ENCODE measurements at places on chromosomes 2 and 18. TPM values are rescaled to one million over a fixed set of nuclear protein-coding genes. Genes with fewer than 3 reads are reported as not detected.

The SOCS6 gene
- total RNA-seq: 1.3 TPM

The FAM124B gene
- total RNA-seq: 1.2 TPM

DNA sequence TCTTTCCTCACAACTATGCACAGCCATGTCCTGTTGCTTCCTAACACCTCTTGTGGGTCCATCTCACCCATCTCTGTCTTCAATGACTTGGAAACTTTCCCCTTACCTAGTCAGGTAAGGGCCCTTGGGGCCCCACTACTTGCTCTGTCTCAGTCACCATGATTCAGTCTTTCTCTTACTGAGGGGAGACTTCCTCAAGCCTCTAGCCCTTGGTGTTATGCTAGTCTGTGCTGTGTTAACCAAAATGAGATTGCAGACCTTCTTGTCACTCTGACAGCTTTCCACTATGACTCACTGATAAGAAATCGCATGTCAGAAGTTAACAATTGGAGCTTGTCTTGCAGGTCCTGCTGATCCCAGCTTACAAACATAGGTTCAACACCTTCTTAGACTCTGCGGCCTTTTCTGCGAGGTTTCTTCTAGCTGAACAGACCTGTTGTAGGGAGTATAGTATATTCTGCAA lies 65.3 kb downstream of the WDR75 start:
- H3K4me3 ChIP-seq: no peak overlapping the region
- H3K27ac ChIP-seq: no peak overlapping the region
- H3K36me3 ChIP-seq: no peaks in the 10 kb centered on the region
- DNase-seq: no peak

GRCh38 chr2:15776629-15776919 lies 163.8 kb upstream of the MYCN start:
- DNase-seq: no peak
- H3K4me1 ChIP-seq: no peaks in the 10 kb centered on the region
- peaks cover 14% of the 10 kb centered on the region for H3K27me3 ChIP-seq
- no peak overlapping the region for H3K27ac ChIP-seq
- no peaks in the 10 kb centered on the region for H3K36me3 ChIP-seq
- no peak overlapping the region for H3K4me3 ChIP-seq

GRCh38 chr2:208807756-208808155 lies 401.2 kb downstream of the PTH2R start:
- no peaks in the 10 kb centered on the region for H3K36me3 ChIP-seq
- H3K27ac ChIP-seq: no peak overlapping the region
- no peak overlapping the region for H3K4me3 ChIP-seq
- H3K27me3 ChIP-seq: no peaks in the 10 kb centered on the region

The DTNB gene
- 45.7 TPM for total RNA-seq

The RABL2A gene
- 28.5 TPM for total RNA-seq

The LINC00305 gene
- not detected for total RNA-seq

GRCh38 chr2:62794791-62795190 lies 89.3 kb downstream of the EHBP1 start:
- H3K36me3 ChIP-seq: no peaks in the 10 kb centered on the region
- H3K4me1 ChIP-seq: no peaks in the 10 kb centered on the region
- no peak for DNase-seq
- H3K27me3 ChIP-seq: no peaks in the 10 kb centered on the region

The LPIN1 gene
- 77.3 TPM for total RNA-seq

DNA sequence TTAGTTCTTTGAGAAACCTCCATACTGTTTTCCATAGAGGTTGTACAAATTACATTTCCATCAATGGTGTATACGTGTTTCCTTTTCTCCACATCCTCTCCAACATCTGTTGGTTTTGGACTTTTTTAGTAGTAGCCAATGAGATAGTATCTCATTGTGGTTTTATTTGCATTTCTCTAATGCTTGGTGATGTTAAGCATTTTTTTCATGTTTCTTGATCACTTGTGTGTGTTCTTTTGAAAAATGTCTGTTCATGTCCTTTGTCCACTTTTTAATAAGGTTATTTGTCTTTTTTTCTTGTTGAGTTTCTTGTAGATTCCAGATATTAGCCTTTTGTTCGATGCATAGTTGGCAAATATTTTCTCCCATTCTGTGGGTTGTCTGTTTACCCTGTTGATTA lies 392.3 kb upstream of the ZEB2 start:
- H3K36me3 ChIP-seq: no peaks in the 10 kb centered on the region
- no peak overlapping the region for H3K4me3 ChIP-seq
- no peaks in the 10 kb centered on the region for H3K4me1 ChIP-seq
- no peaks in the 10 kb centered on the region for H3K27me3 ChIP-seq
- no peak for DNase-seq
- no peak overlapping the region for H3K27ac ChIP-seq

- no peaks in the 10 kb centered on the region for H3K36me3 ChIP-seq
- H3K4me3 ChIP-seq: no peak overlapping the region
- H3K4me1 ChIP-seq: no peaks in the 10 kb centered on the region
- H3K27ac ChIP-seq: no peak overlapping the region
Measured at GRCh38 chr2:67346718-67347407, 50.3 kb upstream of the ETAA1 start.

DNA sequence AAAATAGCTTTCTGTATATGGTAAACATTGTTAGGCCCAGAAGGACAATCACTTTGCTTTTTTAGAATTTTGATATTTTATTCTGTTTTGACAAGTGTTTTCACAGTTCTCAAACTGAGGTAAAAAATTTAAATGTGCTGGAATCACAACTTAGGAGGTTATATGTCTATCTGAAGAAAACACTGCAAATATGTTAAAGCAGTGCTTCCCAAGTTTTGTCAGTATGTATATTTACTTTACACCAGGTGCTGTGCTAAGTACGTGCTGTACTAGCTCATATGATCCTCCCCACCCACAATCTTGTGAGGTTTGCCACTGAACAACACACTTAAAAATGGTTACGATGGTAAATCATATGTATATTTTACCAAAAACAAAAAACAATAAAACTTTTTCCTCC lies 124.2 kb downstream of the CABYR start:
- no peak for DNase-seq
- no peak overlapping the region for H3K27ac ChIP-seq
- H3K36me3 ChIP-seq: no peaks in the 10 kb centered on the region
- no peaks in the 10 kb centered on the region for H3K4me1 ChIP-seq

The RAB31 gene
- total RNA-seq: 0.60 TPM

GRCh38 chr18:63183952-63184770 lies 135.4 kb downstream of the BCL2 start:
- H3K36me3 ChIP-seq: peaks cover 4% of the 10 kb centered on the region
- H3K27me3 ChIP-seq: no peaks in the 10 kb centered on the region
- H3K27ac ChIP-seq: no peak overlapping the region
- no peak for DNase-seq

GRCh38 chr2:43051338-43051737 lies 175.1 kb downstream of the ZFP36L2 start:
- no peak overlapping the region for H3K27ac ChIP-seq
- no peaks in the 10 kb centered on the region for H3K27me3 ChIP-seq
- H3K4me1 ChIP-seq: peaks cover 4% of the 10 kb centered on the region
- peak; percentile 5 for DNase-seq

- H3K27ac ChIP-seq: no peak overlapping the region
- no peaks in the 10 kb centered on the region for H3K27me3 ChIP-seq
- H3K4me3 ChIP-seq: no peak overlapping the region
- no peak for DNase-seq
- H3K4me1 ChIP-seq: no peaks in the 10 kb centered on the region
Measured at GRCh38 chr2:175414191-175414881, 232.8 kb upstream of the ATP5MC3 start.

DNA sequence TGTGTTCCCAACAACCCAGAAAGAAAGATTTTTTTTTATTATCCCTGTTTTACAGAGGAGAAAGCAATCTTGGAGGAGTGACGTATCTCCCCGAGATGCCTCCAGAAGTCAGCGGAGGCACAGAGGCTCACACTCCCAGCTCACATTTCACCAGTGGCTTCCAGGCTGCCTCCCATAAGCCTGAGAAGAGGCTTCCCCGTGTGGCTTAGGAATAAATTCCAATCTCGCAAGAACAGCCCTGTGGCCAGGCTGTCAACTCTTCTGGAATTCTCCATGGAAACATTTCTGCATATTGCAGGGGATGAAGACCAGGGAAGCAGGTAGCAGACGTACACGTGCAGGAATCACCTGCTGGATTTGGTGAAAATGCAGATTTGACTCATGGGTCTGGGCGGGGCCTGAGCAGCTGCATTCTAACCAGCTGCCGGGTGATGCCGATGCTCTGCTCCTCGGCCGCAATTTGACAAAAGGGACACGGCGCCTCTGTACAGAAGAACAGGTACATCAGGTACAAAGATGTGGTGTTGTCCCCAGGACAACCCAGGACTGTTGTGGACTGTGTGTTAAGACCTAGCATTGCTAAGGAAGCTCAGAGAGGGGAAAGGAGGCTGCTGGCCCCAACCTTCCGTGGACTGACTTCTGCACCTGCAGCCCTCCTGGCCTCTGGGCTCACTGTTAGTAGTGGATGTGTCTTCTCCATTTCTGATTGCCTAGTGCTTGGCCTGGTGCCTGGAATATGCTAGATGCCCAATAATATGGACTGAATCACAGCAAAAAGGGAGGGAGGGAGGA lies 114.2 kb upstream of the ID2 start:
- H3K36me3 ChIP-seq: no peaks in the 10 kb centered on the region
- no peak overlapping the region for H3K27ac ChIP-seq
- H3K4me1 ChIP-seq: no peaks in the 10 kb centered on the region
- no peak overlapping the region for H3K4me3 ChIP-seq
- DNase-seq: no peak

- H3K4me3 ChIP-seq: no peak overlapping the region
- no peak for DNase-seq
- no peaks in the 10 kb centered on the region for H3K36me3 ChIP-seq
- H3K4me1 ChIP-seq: no peaks in the 10 kb centered on the region
- H3K27me3 ChIP-seq: no peaks in the 10 kb centered on the region
- H3K27ac ChIP-seq: no peak overlapping the region
Measured at GRCh38 chr2:101787097-101787496, 89.6 kb downstream of the MAP4K4 start.

The GALNT14 gene
- 0.29 TPM for total RNA-seq

DNA sequence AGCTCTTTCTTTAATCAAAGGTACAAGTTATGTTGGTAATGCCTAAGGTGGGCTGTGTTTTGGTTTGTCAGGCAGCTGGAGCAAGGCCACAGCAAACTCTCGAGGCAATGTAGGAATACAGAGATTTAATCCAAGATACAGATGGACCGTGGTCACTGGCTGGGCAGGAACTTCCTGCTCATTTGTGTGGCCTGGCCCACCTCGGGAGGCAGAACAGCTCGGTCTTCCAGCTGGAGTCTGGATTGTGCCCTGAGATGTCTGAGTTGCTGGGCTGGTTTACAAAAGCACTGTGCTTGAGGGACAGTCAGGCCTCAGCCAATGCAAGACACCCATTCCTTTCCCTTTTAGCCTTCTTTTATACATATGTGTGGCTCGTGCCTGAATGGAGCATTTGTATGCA lies 506.1 kb upstream of the SALL3 start:
- no peak overlapping the region for H3K4me3 ChIP-seq
- H3K36me3 ChIP-seq: no peaks in the 10 kb centered on the region
- no peaks in the 10 kb centered on the region for H3K4me1 ChIP-seq
- DNase-seq: no peak

The MOCOS gene
- total RNA-seq: 0.47 TPM

The TRIM54 gene
- total RNA-seq: not detected

The IL18RAP gene
- total RNA-seq: 2.5 TPM

Data from T-cell (primary cell).